ENCODE measurements at places on chromosomes 7 and 10. TPM values are rescaled to one million over a fixed set of nuclear protein-coding genes. Genes with fewer than 3 reads are reported as not detected.

DNA sequence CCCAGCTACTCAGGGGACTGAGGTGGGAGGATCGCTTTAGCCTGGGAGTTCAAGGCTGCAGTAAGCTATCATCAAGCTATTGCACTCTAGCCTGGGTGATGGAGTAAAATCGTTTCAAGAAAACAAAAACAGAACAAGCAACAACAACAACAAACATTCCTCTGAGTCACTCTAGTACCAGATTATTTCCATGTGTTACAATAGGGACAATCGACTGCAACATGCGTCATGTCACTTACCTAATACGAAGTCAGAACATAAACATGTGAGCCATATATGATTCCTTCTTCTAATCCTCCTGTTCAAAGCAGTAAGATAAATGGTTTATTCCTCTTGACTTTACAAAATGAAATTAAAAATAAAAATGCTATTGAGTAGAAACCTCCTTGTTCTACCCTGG is 57.3 kb downstream of the ZNF438 start:
- no peak for DNase-seq

DNA sequence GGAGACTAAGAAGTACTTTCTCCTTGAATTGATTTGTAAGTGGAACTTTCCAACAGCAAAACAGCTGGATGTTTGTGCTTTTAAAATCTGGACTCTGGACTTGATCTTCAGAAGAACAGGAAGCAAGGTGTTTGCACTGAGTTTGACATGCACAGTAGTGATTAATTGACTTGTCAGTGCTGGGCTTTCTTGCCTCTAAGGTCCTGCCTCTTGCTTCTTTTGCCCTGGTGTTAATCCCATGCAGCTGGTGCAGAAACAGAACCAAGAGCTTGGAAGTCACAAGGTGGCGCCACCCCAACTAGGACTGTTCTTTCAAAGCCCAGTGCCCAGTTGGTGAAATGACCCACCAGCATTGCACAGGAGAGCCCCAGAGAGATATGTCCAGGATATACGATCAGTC is 66.8 kb upstream of the SEPHS1 start:
- no peak for DNase-seq

DNA sequence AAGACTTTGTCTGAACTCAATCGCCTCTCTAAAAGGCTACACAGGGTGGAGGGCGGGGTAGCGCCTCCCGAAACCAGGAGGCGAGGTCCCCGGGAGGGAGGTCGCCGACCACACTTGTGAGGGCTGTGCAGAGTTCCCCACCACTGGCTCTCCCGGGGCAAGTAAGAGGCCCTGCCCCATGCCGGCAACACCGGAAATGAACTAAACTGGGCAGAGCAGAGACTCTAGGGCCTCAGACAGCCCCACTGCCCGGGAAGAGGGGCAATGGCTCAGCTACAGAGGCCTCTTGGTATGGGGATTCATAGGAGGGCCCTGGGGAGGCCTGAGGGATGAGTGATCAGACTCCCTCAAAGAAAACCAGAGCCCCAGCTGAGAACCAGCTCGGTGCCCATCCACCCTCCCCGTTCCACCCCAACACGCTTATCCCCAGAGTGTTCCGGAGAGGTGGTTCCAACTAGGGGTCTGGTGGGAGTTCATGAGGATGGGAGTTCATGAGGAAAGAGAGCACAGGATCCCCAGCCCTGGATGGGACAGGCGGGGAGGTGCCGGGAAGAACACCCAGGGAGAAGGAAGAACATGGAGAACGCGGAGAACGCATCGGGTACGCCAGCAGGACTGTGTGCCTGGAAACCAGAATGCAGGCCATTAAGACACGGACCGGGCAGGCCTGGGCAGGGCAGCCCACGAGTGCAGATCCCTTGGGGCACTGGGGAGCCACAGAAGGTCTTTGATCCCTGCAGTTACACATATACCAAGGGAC is 89.4 kb upstream of the MYL10 start:
- no peak for DNase-seq

DNA sequence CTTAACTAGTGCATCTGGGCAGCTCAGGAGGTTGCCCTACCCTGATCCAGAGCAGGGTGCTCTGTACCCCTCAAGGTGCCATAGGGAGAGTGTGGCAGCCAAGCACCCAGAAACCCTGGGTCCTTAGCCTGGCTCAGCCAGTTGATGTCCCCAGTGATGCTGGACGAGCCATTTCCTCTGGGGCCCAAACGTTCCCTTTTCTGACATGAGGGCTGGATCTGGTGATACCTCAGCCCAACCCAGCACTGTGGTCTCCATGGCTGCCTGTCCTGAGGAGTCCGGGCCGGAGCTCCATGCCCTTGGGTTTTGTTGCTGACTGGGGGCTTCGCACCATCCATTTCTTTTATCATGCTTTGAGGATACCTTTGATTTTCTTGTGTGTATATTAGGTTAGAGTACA is 87.9 kb upstream of the IKZF1 start:
- peak; percentile 52 for DNase-seq

- no peak for DNase-seq
Observed at GRCh38 chr10:93947055-93947454, 46.7 kb upstream of the PLCE1 start.

DNA sequence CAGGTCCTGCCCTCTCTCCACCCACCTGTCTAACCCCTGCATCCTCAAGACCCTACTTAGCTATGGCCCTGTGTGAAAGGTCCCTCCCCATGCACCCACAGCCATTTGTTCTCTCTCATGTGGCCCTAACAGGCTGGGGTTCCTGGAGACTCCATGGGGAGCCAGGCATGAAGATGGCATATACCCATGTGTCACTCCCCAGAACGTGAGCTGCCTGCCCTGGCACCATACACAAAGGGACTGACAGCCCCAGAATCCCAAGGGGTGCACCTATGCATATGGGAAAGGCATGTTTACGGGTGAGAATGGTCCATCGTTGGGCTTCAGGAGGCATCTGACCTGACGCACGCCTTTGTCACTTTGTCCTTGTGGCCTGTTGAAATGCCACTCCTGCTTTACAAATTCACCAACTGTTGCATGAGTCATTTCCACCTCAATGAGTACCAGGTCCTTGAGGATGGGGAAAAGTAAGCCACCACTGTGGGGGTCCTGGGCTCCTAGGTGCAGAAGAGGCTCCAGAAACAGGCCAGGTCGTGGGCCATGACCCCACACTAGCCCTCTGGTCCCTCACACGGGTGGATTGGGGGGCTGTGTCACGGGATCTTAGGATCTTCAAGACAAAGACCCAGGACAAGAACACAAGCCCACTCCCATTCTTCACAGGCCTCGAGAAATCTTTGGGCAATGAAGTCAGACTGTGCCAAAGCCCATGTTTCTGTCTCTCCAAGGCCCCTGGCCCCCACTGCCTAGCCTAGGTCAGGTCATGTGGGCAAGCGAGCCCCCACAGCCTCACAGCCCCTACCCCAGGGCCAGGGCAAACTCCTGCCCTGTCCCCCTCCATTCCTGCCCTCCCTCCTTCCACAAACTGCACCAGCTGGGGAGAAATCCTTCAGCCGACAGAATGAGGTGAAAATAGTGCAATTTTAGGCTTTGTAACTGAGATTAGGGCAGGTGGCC is 8.6 kb downstream of the GPRIN2 start:
- no peak for DNase-seq

Gene CNTNAP2
- total RNA-seq: not detected

Gene ACHE
- total RNA-seq: not detected

DNA sequence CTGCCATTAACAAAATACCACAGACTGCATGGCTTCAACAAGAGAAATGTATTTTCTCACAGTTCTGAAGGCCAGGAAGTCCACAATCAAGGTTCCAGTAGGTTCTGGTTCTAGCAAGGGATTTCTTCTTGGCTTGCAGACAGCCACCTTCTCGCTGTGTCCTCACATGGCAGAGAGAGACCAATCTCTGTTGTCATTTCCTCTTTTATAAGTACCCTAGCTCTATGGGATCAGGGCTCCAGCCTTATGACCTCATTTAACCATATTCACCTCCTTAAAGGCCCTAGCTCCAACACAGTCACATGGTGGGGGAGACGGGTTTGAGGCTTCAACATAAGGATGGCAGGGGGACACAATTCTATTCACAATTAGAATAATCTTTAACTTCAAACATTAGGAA is 23.6 kb downstream of the ABI1 start:
- DNase-seq: no peak

DNA sequence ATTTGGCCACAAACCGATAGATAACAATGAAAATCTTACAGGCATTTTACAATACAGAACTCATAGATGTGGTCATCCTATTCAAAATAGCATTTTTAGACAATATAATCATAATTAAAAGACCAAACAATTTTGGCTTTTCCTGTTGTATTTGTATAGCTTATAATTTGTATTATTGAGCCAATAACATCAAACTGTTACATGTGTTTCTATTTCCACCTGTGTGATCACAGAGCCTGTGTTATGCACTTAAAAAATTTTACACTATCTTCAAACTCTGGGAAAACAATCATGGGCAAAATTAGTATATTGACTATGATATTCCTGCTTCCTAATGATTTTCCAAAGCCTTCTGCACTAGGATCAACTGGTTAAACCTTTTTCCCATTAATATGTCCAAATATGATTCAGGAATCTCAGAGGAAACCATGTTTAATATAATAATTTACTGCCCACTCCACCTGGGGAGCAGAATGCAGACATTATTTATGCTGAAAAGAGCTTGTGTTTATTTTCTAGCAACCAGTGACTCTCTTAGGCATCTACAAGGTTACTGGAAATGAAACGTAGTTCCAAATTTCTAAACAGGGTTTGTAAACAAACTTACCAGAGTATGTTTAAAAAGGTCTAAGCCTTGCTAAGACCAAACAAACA is 1.7 kb downstream of the RHOBTB1 start:
- DNase-seq: no peak

Gene SFRP5
- not detected for total RNA-seq

DNA sequence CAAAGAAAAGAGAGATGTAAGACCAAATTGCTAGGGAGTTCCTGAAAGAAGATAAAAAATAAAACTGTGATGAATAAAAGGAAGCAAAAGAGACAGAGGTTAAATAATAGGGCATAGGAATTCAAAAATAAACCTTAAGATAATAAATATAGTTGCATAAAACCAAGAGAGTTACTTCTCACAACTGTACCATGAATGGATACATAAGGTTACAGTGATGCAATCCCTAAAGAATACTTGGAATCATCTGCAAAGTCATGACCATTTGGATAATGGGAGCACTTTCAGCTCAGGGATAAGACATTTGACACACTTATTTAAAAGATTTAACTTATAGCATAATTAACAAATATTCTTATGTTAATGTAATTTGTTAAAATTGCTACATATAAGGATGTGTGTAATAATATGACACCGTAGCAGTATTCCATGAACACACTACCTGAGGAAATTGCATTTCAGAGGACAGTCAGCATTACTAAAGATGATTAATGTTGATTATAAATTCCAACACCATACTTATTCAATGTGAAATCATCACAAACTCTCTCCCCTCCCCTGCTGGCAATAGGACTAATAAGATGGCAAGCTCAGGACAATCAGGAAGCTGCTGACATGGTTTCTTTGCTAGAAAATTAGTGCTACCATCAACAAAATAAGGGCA is 202.1 kb upstream of the AKR1E2 start:
- DNase-seq: no peak

GRCh38 chr10:124963866-124964720 is 22.2 kb downstream of the ZRANB1 start:
- DNase-seq: no peak

Gene LRRC61
- 27.5 TPM for total RNA-seq

- no peak for DNase-seq
Observed at GRCh38 chr7:91691865-91692264, 188.6 kb downstream of the MTERF1 start.

- no peak for DNase-seq
Observed at GRCh38 chr7:100827330-100828226, at the start of gene EPHB4. Gene EPHB4 (minus strand): TSS chr7:100827523. CDS start chr7:100827030, 493 bp downstream.

DNA sequence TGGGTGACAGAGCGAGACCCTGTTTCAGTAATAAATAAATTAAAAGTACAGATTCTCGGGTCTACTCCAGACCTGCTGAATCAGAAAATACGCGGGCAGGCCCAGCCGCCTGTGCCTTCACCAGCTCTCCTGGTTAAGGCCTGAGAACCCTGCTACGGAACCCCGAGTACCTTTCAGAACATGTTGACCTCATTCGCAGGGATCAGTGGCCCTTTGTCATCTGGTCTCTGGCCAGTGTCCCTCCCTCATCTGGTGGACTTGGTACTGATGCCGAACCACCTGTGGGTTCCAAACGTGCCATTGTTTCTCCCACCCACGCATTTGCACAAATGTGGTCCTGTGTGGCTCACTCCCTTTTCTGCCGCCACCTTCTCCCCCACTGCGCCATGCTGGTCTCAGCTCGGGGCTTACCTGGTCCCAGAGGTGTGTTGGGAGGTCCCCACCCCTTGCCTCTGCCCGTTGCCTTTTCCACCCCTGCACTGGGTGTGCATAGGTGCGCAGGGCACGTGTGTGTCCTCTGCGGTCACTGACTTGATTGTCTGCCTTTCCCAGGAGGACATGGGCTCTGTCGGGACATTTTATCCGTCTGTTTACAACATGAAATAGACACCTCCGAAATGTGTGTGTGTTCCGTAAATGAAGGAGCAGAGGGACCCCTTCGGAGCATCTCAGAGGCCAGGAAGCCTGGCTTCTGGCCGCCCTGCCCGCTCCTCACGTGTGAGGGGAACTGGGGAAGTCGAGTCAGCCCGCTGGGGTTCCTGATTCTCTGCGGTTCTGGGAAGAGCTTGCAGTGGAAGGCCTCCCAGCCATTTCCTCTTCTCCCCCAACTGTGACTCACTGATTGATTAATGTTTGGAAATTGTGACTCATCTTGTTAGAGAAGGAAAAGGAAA is 135.2 kb downstream of the CUX1 start:
- no peak for DNase-seq

- DNase-seq: no peak
Observed at GRCh38 chr10:44279426-44280126, 105.3 kb downstream of the CXCL12 start.

DNA sequence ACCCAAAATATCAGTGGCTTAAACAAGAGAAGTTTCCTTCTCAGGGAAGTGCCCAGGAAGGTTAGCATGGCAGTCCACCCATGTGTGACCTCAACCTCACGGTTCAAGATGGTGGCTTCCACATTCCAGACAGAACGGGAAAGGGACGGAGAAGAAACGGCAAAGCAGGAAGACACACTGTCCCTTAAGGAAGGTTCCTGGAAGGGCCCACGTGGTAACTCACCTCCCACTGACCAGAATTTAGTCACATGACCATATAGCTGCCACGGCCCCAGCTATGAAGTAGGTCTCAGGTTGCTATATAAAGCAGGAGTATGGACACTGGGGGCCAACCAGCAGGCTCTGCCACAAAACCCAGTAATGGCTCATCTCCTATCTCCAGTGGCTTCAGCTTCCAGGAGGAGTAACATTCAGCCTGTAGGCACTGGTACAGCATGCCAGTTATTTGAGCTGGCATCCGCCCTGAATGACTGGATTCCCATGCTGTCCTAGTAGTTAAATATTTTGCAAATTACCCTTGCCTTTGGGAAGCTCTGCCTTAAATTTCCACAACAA is 278.5 kb upstream of the KLF14 start:
- DNase-seq: no peak

DNA sequence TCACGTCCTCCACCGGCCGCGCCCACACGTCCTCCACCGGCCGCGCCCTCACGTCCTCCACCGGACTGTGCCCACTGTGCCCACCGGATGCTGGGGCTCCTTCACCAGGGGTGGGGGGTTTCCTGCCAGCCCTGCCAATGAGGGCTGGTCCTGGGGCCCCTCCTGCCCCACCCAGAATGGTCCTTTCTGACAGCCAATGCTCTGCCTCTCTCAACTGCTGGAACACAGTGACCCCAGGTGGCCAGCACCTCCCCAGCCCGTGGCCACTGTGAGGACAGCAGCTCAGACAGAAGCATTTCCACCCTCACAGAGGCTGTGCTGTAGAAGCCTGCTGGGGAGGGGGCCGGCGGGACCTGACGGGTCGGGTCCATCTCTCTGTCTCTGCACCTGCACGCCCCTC is 90.1 kb upstream of the DNAAF5 start:
- peak; percentile 79 for DNase-seq

Measured in activated CD4-positive, alpha-beta T cell treated with anti-CD3 and anti-CD28 coated beads, Interleukin-2, amount 10 ng/mL, durations not matched to agents 24 days and 14 days (primary cell).